Fibroblast of upper back skin (primary cell): ENCODE measurements at places on chromosomes 3 and 15.

- peak; percentile 4 for DNase-seq
Measured at GRCh38 chr3:127482216-127483004, 108.1 kb downstream of the TPRA1 start.

- no peak for DNase-seq
Measured at GRCh38 chr15:80154336-80154735, 1.5 kb downstream of the FAH start.

DNA sequence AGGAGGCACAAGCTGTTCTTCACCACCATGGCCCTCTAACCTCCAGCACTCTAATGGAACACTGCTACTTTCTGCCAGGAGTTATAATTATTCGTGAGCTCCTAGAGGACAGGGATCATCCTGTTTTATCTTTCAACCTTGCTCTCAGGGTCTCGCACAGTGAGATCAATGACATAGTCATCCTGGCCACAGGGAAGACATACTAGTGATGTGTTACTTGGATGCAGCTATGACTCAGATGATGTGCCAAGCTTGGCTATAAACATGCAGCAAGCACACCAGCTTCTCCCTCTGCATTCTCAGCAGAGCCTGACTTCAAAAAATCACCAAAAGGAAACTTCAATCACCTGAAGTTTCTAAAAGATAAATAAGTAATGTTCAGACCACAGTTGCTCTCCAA lies 203.8 kb upstream of the HES1 start:
- DNase-seq, result no peak

- DNase-seq, result no peak
Measured at GRCh38 chr15:74892313-74892712, 2.5 kb downstream of the MPI start.

DNA sequence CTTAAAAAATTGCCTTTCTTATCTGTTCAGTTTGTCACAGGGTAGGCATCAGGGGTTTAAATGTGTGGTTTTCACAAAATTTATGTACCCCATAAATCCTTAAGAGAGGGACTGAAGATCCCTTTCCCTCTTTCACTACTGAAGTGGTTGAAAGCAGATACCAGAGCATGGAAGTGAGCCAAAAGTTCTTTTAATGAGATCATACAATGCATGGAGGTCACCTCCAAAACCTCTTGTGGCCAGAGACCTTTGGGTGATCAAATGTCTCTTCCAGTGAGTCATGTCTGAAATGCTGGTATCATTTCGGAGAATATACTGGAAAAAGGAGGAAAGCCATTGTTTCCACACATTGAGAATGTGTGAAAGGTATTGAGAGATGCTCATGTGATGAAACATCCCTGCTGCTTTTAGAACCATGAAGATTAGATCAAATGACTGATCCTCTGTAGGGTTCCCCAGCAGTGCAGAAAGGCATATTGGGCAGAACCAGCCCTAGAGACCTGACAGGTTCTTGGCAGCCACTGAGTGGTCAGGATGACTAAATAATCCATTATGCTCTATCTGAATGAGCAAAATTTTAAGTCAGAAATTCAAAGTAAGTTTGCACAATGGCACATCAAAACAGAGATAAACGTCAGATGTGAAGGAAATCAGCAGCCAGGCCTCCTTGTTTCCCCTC lies 165.8 kb upstream of the SLC2A2 start:
- peak; percentile 93 for DNase-seq

GRCh38 chr3:52076896-52077780 lies 20.8 kb upstream of the DUSP7 start:
- no peak for DNase-seq
